Activated CD8-positive, alpha-beta memory T cell treated with anti-CD3 and anti-CD28 coated beads, Interleukin-2, amount 10 ng/mL, durations not matched to agents 7 days and 5 days (primary cell): ENCODE measurements at places on chromosomes 3 and 15.

- no peak for DNase-seq
Measured at GRCh38 chr3:182787302-182788036, 5.8 kb upstream of the ATP11B start.

DNA sequence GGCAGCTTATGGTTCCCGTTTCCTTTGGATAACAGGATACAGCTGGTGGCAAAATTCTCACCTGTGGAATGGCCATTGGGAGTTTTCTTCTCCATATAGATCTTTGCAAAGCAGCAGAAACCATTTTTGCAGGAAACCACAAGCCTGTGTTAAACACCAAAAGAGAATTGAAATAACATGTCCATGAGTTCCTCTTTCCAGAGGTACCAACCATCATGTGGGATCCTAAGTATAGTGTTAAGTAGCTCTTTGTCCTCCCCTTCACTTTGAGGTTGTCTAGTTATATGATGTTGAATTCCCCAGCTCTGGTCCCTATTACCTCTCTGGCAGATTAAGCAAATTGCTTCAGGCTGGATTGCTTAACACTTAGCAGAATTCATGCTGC lies 94.9 kb downstream of the AKAP13 start:
- DNase-seq = no peak

- DNase-seq = no peak
Measured at GRCh38 chr15:71747128-71748083, 62.9 kb upstream of the NR2E3 start.

DNA sequence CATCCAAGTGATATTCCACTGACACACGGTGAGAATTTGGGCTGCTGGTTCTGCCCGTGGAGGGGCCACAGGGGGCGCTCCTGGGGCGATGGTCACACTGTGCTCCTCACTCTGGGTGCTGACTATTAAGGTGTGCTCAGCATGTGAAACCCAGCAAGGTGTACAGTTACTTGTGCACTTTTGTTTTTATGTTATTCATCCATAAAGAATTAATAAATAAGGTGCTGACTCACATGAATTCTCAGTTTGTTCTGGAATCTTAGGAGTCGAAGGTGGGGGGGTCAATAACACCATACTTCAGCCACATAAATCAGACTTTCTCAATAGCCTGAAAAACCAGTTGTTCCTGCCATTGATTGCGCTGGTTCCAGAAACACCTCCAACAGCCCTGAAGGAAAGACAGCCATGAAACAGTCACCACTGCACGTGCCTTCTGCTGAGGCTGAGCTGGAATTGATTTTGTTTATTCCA lies 53.5 kb upstream of the SPATA12 start:
- no peak for DNase-seq

DNA sequence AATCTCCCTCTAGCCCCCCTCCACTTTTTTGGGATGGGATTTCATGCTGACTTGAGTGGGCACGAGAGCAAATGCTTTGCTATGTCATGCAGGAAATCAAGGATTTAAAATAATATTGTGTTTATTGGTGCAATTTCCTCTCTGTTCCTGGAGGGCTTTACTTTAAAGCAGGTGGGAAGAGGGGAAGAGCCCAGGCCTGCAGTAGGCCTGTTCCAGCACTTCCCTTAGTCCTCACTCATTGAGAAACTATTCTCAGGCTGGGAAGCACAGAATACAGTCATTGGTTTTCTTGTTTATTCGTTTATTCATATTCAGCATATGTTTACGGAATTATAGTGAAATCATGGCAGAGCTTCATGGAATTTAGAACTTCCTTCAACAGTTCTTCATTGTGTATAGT lies 41.7 kb upstream of the SPSB4 start:
- DNase-seq = no peak

DNA sequence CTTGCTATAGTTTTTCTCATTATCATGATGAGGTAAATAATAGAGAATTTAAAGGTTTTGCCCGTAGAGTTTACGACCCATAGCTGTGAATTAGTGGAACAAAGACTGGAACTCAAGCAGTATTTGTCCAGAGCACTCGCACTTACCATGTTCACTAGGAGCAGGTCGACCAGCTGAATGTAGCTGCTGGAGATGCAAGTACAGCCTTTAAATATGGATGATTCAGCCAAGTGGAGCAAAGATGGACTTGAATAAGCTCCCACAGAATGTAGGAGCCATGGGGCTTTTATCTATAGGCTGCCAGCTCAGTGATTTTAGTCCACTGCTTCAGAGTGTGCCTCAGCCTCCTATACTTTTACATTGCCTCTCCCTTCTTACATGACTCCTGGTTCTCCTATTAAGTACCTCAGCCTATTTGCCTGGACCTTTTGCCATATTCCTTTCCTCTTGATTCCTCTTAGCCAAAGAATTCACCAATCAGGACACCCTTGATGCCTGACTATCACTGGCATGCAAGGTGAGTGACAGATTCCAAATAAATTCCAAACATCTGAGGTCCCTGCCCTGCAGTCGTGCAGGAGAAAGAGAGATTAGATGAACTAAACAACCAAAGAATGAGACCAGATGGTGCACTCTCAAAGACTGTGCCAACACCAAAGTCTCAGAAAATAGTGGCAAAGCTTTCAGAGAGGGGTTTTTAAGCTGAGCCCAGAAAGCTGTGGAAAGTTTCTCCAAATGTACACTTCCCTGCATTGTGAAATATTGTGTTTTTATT lies 3.9 kb downstream of the MKRN3 start:
- DNase-seq = no peak

DNA sequence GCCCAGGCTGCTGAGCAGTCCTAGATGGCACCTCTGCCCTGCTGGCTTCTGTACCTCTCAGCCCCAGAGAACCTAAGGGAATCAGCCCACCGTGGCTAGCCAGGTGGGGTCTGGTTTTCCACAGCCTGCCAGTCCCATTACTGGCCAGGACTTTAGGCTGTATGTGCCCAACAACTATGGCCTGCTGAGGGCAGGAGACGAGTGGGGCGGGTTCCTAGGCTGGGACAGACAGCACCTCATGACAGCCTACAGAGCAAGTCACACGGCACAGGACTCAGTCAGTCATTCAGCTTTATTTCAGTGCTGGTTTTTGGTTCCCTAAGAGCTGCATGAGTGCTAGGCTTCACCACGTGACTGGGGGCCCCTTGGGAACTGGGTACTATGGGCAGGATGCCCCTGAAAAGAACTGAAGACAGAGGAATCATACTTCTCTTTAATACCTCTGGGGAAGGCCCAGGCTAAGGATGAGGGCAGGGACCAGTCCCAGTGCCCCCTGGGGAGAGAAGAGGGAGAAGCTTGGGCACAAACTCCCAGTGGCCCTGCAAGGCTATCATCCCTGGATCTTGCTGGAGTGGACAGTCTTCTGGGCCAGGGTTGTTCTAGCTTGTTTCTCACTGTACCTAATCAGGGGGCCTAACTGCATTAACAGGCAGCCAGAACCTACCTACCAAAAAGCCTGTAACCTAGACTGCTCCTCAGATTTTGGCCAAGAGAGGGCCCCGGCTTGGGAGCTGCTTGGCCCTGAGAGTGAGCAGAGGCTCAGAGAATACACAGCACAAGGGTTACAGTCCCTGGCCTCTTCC lies 14.8 kb downstream of the CLK3 start:
- DNase-seq = no peak

GRCh38 chr15:92924216-92924615 lies 24.1 kb downstream of the CHD2 start:
- no peak for DNase-seq

- no peak for DNase-seq
Measured at GRCh38 chr3:197686899-197687298, 49.8 kb downstream of the RUBCN start.

- no peak for DNase-seq
Measured at GRCh38 chr3:112709911-112710310, 69.0 kb upstream of the CCDC80 start.

DNA sequence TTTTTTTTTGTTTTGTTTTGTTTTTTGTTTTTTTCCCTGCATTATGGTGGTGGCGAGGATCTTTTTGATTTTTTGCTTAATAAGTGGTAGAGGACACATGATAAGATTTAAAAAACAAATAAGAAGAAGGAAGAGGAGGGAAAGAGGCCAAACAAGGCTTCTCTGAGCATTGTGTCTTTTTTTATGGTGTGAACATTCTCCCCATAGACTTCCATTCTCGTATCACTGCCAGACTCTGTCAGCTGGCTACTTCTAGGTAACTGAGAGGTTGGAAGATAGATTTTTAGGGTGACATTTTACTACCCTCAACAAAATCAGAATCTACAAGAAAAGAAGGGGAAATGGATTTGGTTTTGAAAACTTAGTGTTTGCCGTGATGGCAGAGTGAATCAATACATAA lies 3.8 kb downstream of the NLGN1 start:
- no peak for DNase-seq

- DNase-seq = no peak
Measured at GRCh38 chr15:33068511-33068990, 126.0 kb downstream of the FMN1 start.

DNA sequence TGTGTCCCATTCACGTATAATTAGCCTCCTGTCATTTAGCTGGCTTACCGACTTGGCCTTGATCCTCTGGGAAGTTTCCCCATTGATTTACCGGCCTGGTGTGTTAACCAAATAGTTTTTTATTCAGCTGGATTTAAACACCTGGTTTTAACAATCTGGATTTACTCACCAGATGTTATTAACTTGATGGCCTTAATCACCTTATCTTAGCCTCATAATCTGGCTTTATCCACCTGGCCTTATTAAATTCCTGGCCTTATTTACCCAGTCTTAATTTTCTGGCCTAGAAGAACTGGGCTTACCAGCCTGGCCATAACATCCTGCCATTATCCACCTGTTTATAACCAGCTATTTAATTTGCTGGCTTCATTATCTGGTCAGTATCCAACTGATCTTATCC lies 89.9 kb downstream of the IL12A start:
- DNase-seq = no peak
